ENCODE measurements at places on chromosomes 4 and X. TPM values are rescaled to one million over a fixed set of nuclear protein-coding genes. Genes with fewer than 3 reads are reported as not detected.

The PRKX gene
- polyA plus RNA-seq: 7.3 TPM

The ZRSR2 gene
- 13.5 TPM for polyA plus RNA-seq

The UGT2B17 gene
- polyA plus RNA-seq: 287 TPM

DNA sequence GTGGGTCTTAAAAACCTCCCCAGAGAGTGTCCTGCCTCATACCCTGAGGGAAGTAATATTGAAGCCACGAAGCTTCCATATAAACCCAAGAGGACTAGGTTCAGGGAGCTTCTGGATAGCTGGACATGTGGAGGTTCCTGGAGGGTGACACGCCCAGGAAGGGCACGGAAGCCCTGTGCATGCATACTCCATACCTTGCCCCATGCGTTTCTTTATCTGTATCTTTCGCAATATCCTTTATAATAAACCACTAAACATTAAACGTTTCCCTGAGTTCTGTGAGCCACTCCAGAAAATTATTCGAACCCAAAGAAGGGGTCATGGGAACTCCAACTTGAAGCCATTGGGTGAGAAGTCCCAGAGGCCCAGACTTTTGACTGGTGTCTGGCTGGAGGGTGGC lies 45.7 kb upstream of the HPF1 start:
- peak; percentile 85 for DNase-seq

DNA sequence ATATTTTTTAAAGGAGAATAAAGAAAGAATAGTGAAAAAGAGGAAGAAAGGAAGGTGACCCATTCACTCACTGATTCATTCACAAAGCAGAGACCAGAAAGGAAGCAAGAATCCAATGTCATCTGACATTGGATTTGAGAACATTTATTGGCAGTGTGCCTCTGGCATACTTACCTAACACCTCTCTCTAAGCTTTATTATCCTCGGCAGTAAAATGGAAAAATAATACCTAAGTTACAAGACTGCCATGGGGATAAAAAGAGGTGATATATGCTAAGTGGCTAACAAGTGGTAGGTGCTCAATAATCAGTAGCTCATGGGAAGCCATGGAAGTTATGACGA lies 41.6 kb upstream of the PPARGC1A start:
- peak; percentile 45 for DNase-seq

DNA sequence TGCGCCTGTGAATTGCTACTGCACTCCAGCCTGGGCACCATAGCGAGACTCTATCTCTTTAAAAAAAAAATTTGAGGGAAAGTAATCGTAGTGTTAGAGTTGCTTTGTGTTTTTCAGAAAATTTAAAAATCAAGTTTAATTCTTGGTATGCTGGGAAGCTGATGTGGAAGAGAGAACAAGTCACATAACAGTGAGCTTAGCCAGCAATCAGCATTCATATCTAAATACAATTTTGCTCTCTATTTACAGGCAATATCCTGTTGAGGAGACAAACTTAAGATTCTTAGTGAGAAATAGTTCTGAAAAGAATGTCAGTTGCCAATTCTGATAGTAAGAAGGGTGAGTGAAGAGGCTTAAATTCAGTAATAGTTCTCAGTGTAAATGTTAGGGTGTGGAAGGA lies 9.6 kb upstream of the NDUFC1 start:
- DNase-seq: no peak

- DNase-seq: no peak
These were observed at the start of gene NKX3-2 for GRCh38 chr4:13543839-13544605. Gene NKX3-2, minus strand, starts transcription at chr4:13544508. Its CDS starts 94 bp downstream, at chr4:13544414.

- DNase-seq: no peak
These were observed 176.3 kb downstream of the RPA4 start for GRCh38 chrX:97060020-97060419.

- no peak for DNase-seq
These were observed 72.3 kb downstream of the SLC34A2 start for GRCh38 chr4:25727711-25728493.

The PF4V1 gene
- 0.24 TPM for polyA plus RNA-seq

- DNase-seq: no peak
These were observed 1803.6 kb upstream of the PCDH7 start for GRCh38 chr4:28916585-28916984.

DNA sequence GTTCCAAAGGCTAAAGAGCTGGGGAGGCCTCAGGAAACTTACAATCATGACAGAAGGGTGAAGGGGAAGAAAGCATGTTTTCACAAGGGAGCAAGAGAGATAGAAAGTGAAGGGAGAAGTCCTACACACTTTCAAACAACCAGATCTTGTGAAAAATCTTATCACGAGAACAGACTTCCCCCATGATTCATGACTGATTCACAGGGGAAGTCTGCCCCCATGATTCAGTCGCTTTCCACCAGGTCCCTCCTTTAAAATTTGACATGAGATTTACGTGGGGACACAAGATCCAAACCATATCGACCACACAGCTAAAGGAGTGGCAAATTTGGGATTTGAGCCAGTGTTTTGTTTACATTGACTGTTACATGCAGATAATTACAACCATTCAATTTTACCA lies 971.1 kb upstream of the HS3ST1 start:
- DNase-seq: no peak

- peak; percentile 99 for DNase-seq
These were observed 35.9 kb upstream of the GRPEL1 start for GRCh38 chr4:7103607-7104365.

The TLR2 gene
- polyA plus RNA-seq: 12.1 TPM

- no peak for DNase-seq
These were observed 45.4 kb upstream of the PNPLA4 start for GRCh38 chrX:7972586-7972985.

All from large intestine (tissue), 12 donors.